ENCODE measurements at places on chromosomes 6 and 20.

DNA sequence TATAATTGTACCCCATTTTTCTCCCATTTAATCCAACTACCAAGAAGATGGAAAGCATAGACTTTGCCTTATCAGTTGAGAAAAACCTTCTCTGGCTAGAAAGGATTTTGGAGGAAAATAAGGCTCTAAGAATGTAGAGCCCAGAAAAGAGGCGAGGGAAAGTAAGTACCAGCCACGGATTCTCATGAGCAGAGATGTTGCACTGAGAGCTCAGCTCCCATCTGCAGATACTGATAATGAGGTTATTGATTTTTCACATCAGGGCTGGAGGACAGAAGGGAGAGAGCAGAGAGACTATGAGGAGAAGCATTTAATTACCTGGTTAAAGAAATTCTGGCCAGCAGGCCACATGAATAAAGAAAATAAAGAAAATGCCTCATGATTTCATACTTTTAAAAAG is 104.4 kb upstream of the FAM184A start:
- DNase-seq, result no peak

DNA sequence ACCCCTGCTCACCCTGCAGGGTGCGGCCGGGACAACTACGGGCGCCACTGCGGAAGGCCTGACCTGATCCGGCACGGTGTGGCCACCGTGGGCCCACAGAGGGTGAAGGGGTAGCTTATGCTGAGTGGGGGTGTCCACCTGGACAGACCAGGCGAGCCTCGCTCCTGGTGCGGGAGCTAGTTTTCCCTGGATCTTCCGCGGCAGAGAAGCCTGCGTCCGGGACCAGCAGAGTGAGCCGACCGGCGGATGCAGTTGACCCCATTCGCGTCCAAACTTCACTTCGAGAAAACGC is 38.2 kb downstream of the NCR2 start:
- DNase-seq, result no peak

DNA sequence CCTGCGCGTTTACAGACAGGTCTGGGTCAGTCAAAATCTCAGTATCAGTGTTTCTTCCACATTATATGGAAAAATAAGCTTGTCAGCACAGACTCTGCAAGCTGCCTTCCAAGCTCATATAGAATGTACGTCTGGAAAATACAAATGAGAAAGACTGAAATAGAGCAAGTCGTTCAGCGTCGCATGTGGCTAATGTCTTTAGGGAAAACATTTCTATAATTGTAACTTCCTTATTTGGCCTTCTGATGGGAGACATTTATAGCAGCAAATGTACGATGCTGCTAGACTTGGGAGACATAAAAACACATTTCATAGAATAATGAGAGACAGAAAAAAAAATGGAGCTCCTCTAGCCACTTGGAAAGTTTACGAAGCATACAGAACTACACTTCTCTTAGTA is 122.2 kb downstream of the KIF16B start:
- DNase-seq, result no peak

DNA sequence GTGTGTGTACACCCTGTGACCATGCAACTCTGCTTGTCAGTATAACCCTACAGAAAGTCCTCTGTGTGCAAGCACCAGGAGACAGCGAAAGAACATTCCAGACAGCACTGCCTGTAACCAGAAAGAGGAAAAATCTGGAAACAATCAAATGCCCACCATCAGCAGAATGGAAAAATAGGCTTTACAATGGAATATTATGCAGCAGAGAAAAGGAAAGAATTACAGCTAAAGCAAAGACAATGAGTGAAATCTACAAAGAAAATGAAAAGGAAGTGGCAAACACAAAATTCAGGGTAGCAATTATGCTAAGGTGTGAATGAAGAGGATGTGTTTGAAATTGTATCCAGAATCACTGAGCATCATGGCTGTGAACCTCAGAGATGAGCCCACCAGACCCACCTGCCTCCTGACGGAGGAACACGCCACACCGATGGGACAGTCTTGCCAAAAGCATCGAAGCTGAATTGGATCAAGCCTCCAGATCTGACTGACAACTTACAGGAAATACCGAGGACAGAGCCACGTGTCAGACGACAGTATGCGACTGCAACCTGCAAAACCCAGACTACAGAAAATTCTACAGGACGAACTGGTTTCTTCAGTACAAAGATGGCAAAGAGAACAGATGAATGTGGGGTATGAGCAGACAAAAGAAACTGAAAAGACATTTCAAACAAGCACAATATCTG is 133.2 kb downstream of the NFATC2 start:
- no peak for DNase-seq

GRCh38 chr20:37151529-37151928 is 27.6 kb upstream of the RPN2 start:
- no peak for DNase-seq

DNA sequence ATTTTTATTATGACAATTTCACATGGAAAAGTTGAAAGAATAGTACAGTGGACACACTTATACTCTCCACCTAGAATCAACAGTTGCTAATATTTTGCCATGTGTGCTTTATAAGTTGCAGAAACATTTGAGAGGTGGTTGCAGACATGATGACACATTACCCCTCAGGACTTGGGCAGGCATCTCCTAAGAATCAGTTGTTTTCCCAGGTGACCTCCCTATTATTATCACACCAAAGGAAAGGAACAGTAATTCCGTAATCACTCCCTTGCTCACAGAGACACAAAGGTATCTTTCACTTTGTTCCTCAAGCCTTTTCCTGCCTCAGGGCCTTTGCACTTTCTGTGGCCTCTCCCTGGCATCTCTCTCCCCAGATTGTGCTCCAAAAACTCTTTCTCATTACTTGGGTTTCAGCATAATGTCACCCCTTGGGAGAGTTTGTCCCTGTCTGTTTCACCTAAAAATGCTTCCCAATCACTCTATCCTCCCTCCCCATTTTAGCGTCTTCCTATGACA is 5.9 kb upstream of the SULF2 start:
- no peak for DNase-seq

- no peak for DNase-seq
Observed at GRCh38 chr6:1322156-1322555, 10.3 kb downstream of the FOXQ1 start.

DNA sequence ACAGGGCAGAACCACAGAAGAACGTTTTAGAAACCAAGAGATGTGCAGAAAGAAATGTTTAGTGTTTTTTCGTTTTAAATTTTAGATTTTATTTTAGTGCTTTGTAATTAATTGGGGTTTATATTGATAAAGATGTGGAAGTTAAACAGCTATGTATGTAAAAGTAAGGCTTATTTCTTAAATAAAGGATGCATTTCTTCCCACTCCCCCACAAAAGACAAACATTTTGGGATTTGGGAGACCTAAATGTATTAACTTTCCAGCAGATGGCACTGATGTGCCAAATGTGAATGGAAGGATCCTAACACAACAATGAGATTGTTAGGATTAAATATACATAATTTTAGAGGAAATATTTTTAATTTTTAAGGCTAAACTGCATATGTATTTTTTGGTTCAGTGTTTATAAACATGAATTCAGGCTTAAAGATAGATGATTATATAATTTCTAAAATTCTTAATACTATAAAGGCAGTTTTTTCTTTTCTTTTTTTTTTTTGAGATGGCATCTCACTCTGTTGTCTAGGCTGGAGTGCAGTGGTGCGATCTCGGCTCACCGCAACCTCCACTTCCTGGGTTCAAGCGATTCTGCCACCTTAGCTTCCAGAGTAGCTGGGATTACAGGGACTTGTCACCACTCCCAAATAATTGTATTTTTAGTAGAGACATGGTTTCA is 12.0 kb downstream of the PFDN4 start:
- DNase-seq, result no peak

- DNase-seq, result no peak
Observed at GRCh38 chr6:133778414-133779130, 110.3 kb upstream of the TCF21 start.

GRCh38 chr6:20837189-20837588 is 302.9 kb downstream of the CDKAL1 start:
- DNase-seq, result peak; percentile 18

DNA sequence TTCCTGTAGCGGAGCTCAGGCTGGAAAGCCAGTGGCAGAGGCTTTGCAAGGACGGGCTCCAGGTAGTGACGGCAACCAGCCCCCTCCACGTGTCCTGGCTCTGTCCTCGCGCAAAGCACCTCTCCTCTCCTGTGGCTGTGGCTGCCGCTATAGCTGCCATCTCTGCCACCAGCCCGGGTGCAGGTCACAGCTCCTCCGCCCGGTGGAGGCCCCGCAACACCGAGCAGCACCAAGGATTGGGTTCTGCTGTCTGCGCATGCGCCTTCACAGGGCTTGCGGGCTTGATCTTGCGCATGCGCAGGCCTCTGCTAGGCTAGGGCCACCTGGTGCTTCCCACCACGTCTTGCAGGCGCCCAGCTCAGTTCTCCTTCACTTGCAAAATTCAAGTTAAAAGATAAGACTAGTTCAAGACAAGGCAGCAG is 625.4 kb downstream of the QKI start:
- DNase-seq, result peak; percentile 24

- no peak for DNase-seq
Observed at GRCh38 chr20:33393609-33394008, 7.7 kb downstream of the CDK5RAP1 start.

- DNase-seq, result no peak
Observed at GRCh38 chr6:12420626-12421025, 130.5 kb downstream of the EDN1 start.

- DNase-seq, result no peak
Observed at GRCh38 chr6:79808921-79809320, 138.4 kb downstream of the ELOVL4 start.

DNA sequence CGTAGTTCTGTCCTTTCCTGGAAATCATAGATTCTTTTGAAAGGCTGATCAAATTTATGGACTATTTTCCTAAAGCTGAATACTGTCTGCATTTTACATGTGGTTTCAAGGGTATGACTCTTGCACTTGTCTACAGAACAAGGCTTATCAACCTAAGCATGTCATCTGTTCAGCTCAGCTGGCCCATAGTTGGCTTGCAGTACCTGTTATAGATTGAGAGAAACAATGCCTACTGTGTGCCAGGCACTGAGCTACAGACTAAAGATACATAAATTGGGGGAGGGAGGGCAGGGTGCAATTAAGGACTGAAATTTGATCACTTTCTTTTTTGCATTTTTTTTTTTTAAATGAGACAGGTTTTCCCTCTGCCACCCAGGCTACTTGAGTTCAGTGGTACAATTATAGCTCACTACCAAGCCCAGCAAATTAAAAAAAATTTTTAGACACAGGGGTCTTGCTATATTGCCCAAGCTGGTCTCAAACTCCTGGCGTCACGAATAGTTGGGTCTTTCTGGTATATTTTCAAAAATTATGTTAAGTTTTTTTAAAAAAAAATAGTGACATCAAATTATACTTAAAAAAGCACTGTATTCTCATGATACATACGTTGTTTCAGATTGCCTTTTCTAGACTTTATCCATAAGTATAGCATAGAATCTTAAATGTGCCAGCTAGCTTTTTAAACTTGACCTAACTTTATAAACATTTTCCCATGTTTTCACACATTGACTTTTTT is 52.2 kb downstream of the RREB1 start:
- DNase-seq, result no peak

- DNase-seq, result no peak
Observed at GRCh38 chr6:154377726-154378125, 21.1 kb upstream of the IPCEF1 start.

DNA sequence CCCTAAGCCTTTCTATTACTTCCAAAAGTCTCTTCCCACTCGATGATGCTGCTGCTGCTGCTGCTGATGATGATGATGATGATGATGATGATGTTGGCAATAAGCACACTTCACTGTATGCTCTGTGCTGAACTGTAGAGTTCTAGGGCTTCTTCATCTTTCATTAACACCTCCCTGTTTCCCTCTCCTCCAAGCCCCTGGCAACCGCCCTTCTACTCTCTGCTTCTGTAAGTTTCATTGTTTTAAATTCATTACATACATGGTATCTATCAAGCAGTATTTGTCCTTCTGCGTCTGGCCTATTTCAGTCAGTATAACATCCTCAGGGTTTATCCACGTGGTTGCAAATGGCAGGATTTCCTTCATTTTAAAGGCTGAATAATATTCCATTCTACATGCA is 100.2 kb downstream of the THBS2 start:
- no peak for DNase-seq

DNA sequence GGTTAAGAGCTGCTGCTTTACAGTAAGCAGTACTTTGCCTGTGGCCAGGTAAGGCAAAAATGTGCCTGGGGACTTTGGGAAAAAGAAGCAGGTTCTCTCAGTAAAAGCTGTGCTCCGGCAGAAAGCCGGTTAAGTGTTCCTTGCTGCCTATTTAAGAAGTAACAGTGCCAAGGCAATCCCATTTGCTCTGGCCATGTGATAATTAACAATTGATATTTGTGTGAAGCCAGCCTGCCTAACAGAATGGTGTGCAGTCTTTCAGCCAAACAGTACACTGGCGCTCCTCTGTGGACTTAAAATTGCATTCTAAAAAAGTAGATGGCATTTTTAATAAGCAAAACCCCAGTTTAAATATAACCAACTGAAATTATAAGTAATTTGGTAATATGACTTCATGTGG is 430.3 kb downstream of the PLCB1 start:
- no peak for DNase-seq

- no peak for DNase-seq
Observed at GRCh38 chr20:36339646-36340592, 33.8 kb downstream of the DLGAP4 start.

- peak; percentile 79 for DNase-seq
Observed at GRCh38 chr6:167047554-167047953, 48.4 kb downstream of the CEP43 start.

- DNase-seq, result no peak
Observed at GRCh38 chr20:55685425-55685824, 319.9 kb downstream of the CBLN4 start.

- no peak for DNase-seq
Observed at GRCh38 chr6:158894193-158894592, 75.0 kb upstream of the EZR start.

- no peak for DNase-seq
Observed at GRCh38 chr20:25250508-25250907, 2.6 kb downstream of the PYGB start.

- DNase-seq, result no peak
Observed at GRCh38 chr6:21947731-21948386, 349.0 kb downstream of the PRL start.

DNA sequence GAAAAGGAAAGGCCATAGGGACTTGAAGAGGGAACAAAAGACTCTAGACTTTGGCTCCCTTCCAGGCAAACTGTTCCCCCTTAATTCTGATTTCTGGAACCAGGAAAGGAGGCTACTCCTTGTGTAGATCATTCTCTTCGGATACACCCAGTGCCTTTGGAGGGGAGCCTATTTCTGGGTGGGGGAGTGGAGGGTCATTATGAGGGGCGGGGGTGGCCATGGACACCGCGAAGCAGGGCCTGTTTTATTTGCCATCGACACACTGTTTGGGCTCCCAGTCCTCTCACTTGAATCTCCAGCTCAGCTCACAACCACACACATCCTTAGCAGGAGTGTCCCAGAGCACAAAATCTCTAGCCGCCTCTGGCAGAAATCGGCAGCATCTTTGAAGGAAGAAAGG is 132.3 kb downstream of the PXDC1 start:
- DNase-seq, result no peak

All from activated CD4-positive, alpha-beta T cell treated with anti-CD3 and anti-CD28 coated beads, Interleukin-2, amount 50 U/mL, for 16 hours (primary cell).